Stimulated activated CD4-positive, alpha-beta T cell treated with anti-CD3 and anti-CD28 coated beads, Interleukin-12 subunit alpha, Interleukin-12 subunit beta, amount 100 ng/mL, for 48 hours (primary cell): ENCODE measurements at places on chromosomes 4 and X.

- no peak for DNase-seq
These were observed 1.1 kb upstream of the RASSF6 start for GRCh38 chr4:73621357-73621756.

DNA sequence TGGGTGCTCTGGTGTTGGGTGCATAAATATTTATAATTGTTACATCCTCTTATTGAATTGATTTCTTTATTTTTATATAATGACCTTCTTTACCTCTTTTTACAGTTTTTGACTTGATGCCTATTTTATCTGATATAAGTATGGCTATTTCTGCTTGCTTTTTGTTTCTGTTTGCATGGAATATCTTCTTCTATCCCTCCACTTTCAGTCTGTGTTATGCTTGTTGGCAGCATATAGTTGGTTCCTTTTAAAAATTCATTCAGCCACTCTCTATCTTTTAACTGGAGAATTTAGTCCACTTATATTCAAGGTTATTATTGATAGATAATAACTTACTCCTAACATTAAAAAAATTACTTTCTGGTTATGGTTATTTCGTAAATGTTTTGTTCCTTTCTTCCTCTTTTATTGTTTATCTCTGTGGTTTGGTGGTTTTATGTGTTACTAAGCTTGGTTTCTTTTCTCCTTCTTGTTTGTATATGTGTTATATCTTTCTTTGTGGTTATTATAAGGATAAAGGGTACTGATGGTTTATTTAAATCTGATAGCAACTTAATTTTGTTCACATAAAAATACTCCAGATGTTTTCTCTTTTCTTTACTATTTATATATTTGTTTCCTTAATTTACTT, 69.5 kb downstream of the IL15 start:
- no peak for DNase-seq

GRCh38 chr4:2526559-2526958, 9.9 kb upstream of the FAM193A start:
- no peak for DNase-seq

DNA sequence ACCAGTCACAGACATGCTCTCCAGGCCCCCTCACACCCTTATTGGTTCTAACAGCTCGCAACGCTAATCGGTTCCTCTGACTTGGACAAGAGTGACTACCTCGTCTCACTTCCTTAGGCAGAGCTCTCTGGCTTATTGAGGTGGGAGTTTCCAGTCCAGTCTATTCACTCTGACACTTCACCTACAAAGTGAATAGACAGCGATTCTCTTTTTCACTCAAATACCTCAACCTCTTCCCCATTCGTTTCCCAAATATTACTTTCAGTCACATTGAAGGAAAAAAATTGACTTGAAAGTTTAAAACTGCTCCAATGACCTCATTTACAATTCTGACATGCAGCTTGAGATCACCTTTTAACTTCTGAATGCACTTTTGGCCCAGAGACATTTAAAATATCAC, 17.7 kb downstream of the HELT start:
- DNase-seq: no peak

- DNase-seq: no peak
These were observed 689.6 kb downstream of the CCSER1 start for GRCh38 chr4:90816754-90817153.

GRCh38 chrX:84322083-84322827, 134.3 kb upstream of the RPS6KA6 start:
- no peak for DNase-seq

- no peak for DNase-seq
These were observed 14.1 kb upstream of the RHOXF2 start for GRCh38 chrX:120144178-120144844.

DNA sequence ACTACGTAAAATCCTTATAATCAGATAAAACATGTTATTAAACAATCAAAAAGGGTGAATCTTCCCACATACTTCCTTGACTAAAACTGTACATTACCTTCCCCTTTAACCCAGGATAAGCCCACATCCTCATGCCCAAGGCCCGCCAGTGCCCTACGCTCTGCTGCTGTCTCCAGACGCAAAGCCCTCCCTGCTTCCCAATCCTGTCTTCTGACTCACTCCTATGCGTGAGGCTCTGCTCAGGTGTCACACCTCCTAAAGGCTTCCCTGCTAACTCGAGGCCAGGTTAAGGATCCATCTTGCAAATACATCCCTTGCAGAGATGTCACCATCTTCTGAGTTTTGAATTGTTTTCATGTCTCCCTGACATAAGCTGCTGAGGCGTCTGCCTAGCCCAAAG, 61.6 kb downstream of the STX18 start:
- no peak for DNase-seq

DNA sequence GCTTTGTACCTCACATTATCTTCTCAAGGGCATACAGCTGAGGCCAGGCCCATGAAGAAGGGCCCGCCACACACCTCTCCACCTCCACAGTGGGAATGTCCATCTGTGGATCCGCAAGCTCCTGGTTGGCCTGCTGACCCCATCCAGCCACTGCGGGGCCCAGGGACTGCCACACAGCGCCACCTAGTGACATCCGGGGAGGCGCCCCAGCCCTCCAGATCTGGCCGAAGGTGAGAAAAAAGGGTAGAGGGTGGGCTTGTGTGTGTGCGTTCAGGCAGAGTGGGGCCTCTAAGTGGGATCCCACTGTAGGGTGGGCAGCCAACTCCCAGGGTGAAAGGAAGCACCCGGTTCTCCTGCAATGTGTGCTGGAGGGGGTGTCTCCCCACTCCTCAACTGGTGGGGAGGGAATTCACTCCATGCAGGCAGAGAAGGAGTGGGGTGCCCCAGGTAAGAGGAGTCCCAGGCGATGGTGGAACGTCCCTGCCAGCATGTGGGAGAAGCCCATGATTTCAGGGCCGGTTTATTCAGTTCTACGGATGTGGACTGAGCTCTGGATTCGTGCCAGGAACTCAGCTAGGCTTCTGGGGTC, 117.3 kb downstream of the ENPP6 start:
- peak; percentile 52 for DNase-seq

- no peak for DNase-seq
These were observed 926 bp downstream of the NDP start for GRCh38 chrX:43971966-43972961.

GRCh38 chrX:17743913-17744312, 6.6 kb downstream of the SCML1 start:
- no peak for DNase-seq

- no peak for DNase-seq
These were observed 24.7 kb downstream of the EIF2S3 start for GRCh38 chrX:24079411-24079810.

DNA sequence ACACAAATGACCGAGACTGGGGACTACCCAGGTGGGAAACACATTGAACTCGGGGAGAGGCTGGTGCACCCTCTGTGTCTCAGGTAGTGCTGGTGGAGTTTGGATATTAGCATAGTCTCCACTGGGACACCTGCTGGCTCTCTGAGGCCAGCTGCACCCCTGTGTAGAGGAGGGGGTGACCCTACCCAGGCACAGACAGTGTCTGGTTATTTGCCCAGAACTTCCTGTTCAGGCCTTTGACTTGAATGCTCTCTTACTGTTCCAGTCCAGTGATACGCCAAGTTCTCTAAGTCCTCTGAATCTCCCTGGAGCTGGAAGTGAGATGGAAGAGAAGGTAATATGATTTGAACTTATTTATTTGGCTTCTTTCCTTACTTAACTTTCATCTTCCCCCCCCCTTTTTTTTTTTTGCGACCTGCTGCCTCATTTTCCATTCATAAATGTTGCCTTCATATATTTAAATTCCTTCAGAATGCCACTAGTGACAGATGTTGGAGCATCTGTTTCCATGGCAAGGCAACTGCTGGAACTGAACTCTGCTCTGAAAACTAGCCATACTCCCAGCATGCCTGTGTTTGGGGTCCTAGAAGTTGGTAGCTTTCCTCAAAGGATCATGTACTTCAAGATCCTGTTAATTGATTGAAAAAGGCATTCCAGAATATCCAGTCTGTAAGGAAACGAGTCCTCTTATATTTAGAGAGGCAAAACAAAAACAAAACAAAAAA, 76.7 kb downstream of the AASDH start:
- DNase-seq: no peak

GRCh38 chrX:104469771-104470170, 96.2 kb upstream of the IL1RAPL2 start:
- DNase-seq: no peak

DNA sequence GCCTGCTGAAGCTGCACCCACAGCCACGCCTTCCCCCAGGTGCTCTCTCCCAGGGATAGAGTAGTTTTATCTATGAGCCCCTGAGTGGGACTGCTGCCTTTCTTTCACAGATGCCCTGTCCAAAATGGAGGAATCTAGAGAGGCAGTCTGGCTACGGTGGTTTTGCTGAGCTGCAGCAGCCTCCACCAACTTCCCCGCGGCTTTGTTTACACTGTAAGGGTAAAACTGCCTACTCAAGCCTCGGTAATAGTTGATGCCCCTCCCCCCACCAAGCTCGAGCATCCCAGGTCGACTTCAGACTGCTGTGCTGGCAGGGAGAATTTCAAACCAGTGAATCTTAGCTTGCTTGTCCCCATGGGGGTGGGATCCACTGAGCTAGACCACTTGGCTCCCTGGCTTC, 84.5 kb downstream of the PRKG2 start:
- no peak for DNase-seq

DNA sequence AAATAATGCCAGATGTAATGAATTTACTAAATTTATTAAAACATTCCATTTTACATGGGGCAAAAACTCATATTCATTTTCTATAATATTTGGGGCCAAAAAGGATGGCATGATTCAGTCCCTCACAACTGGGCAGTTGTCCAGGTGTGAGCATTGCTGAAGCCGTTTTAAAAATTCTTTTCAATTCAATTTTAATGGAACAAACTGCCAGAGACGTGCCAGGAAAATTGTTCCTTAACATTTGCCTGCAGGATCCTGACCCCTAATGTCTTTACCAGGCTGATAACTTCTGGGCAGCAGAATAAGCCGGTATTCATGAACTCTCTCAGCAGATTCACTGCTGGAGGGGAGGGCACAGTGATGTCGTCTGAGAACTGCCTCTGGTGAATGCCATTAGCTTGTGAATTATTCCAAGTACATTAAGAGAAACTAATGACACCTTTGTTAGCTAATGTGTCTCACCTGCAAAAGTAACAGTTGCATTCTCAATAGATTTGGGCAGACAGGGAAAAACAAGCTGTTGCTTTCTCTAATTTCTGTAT, 1445.1 kb upstream of the TENM3 start:
- no peak for DNase-seq

DNA sequence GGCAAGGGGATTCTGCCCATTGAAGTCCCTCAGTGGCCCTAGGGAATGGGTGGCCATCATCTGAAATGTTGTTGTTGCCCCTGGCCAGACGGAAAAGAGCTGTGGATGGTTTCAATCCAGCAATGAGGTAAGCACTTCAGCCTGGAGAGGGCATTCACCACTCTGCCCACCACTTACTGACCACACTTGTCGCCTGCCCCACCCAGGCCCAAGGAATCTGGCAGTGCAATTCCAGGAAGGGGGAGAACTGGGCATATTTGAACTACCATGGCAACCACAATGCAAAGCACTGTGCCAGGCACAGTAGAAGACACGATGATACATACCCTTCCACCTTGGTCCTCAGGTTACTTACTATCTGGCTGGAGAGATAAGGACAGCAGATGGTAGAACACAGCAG, 161.6 kb downstream of the PDGFRA start:
- no peak for DNase-seq

DNA sequence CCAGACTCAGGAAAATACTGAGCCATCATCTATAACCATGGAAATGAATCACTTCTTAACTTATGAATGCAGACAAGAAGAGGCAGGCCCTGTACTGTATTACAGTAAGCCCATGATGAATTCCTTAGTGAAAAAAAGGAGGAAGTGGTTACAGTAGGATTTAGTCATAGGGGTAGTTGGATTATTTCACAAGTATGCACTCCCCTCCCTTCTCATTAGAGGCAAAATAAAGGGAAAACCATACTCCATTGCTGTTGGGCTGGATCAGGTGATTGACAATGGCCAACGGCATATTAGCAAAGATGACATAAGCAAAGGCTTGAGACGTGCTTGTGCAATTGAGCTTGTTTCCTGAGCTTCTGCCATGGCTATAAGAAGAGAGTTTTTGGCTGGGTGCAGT, 181.1 kb upstream of the PRPS2 start:
- DNase-seq: no peak

- DNase-seq: no peak
These were observed 225.5 kb upstream of the ANKRD50 start for GRCh38 chr4:124937993-124938392.

DNA sequence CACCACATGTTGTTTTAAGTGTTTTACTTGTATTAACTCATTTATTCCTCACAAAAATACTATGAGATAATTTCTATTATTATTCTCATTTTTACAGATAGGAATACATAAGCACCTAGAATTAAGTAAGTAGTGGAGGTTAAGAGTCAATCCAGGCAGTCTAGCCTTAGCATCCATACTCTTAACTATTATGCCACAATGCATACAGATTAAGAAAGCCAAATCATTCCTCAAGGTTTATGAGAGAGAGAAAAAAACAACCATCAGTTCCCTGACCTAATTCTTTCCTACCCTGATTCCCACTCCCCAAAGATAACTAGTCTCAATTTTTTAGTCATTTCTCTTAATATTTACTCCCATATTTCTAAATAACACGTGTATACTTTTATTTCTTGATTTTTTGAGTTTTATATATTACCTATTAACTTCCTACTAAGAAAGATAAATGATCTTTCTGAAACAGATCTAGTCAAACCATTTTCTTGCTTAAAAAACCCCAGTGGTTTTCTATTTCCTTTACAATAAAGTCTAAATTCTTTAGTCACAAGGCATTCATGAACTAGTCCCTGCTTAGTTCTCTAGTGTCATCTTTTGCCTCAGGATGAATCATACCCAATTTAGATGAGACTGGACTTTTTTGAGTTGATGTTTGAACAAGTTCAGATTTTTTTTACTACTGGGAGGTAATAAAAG, 16.0 kb downstream of the UBA6 start:
- no peak for DNase-seq

- DNase-seq: no peak
These were observed 194.0 kb upstream of the NUDT6 start for GRCh38 chr4:123116412-123116811.

DNA sequence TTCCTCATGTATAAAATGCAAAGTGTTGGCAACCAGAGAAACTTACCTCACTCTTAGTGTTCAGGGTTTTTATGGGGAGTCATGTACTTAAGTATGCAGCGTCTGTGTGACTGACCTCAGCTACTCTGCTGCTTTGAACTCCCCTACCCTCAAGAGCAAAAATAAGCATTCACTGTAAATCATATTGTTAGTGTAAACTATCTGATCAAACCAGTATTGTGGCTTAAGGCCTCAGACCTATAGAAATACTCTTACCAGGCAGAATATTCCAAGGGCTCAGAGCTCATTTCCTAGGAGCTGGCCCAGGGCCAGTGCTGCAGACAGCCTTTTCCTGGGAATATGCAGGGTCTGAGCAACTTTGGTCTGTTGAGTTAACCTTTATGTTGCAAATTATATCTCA, 453.1 kb downstream of the CCSER1 start:
- no peak for DNase-seq
